ENCODE measurements at places on chromosomes 7 and 10. TPM values are rescaled to one million over a fixed set of nuclear protein-coding genes. Genes with fewer than 3 reads are reported as not detected.

Gene COL17A1
- total RNA-seq: 149 TPM

DNA sequence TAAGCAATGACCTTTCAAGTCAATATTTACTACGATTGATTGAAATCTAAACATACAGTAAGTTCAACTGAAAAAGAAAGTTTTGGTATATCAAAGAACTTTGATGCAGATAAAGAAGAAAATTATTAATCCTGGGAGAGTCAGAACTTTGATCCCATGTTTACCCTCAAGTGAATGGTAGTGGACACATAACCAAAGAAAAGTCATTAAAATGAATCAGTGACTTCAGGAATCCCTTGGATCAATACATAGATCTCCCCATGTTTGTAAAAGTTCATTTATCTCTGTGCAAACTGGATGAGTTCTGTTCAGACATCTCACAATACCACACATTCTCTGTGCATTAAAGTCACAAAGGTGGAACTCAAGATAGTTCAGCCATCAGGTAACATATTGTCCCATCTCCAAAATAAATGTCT is 75.5 kb upstream of the RELN start:
- H3K4me3 ChIP-seq: no peak overlapping the region
- H3K36me3 ChIP-seq: no peaks in the 10 kb centered on the region
- no peaks in the 10 kb centered on the region for H3K4me1 ChIP-seq
- no peaks in the 10 kb centered on the region for H3K27me3 ChIP-seq
- H3K27ac ChIP-seq: no peak overlapping the region
- no peak for DNase-seq

GRCh38 chr7:151086802-151087244 is 548 bp downstream of the AGAP3 start:
- peak overlapping the region; percentile 89 for H3K27ac ChIP-seq
- no peak for DNase-seq
- H3K4me3 ChIP-seq: peak overlapping the region; percentile 82

DNA sequence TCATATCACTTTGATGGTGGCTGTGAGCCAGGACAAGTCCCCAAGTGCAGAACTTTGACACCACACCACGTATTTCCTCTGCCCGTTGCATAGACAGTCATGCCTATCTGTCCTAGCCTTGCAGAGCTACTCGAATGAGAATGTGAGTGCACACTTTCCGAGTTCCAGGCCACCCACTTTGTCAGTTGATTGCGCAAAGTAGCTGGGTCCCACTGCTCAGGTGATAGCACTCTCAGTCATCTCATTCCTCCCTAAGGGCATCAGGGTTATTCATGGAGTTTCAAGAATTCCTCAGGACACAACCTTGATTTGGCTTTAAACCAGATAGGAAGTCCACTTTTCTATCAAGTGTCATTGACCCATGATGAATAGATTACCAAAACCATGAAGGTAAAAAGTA is 19.3 kb downstream of the LSM5 start:
- no peak for DNase-seq
- H3K27me3 ChIP-seq: no peaks in the 10 kb centered on the region
- no peak overlapping the region for H3K4me3 ChIP-seq

- no peaks in the 10 kb centered on the region for H3K36me3 ChIP-seq
- peaks cover 17% of the 10 kb centered on the region for H3K4me1 ChIP-seq
- DNase-seq: no peak
- no peak overlapping the region for H3K4me3 ChIP-seq
- H3K27me3 ChIP-seq: no peaks in the 10 kb centered on the region
Observed at GRCh38 chr10:76398043-76398710, 966.8 kb downstream of the LRMDA start.

Gene ITIH5
- total RNA-seq: 20.4 TPM

DNA sequence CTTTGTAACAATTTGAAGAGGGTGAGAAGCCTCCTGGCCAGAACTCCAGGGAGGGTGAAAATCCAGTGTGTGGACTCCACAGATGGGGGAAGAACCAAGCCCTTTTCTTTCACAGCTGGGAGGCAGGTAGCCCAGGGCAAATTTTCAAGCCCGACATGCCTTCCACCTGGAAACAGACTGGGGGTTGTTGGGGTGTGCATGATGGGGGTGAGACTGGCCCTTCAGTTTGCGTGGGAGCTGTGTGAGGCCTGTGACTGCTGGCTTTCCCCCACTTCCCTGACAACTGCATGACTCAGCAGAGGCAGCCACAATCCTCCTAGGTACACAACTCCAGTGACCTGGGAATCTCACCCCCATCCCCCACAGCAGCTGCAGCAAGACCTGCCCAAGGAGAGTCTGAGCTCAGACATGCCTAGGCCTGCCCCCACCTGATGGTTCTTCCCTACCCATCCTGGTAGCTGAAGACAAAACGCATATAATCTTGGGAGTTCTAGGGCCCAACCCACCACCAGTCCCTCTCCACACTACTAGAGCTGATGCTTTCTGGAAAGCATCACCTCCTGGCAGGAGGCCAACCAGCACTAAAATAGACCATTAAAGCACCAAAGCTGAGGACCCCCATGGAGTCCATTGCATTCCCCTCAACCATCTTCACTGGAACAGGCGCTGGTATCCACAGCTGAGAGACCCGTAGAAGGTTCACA is 445.4 kb downstream of the TFEC start:
- H3K4me3 ChIP-seq: no peak overlapping the region
- no peak overlapping the region for H3K27ac ChIP-seq
- DNase-seq: no peak
- no peaks in the 10 kb centered on the region for H3K4me1 ChIP-seq

DNA sequence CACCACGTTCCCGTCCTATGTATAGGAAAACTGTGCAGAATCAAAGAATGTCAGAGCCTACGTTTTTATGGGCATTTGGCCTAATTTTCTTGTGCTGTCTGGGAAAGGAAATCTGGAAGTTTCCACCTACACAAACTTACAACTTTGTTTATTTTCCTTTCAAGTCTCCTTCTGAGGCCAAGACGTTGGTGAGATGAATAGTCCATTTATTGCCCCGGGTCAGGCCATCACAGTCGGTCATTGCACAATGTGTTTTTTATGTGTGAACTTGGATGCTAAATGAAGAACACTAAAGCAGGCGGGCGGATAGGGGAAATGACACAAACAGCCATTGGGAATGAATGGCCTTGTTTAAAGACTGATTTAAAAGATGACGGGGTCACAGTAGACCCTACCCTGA is 38.6 kb downstream of the TRIL start:
- H3K27me3 ChIP-seq: no peaks in the 10 kb centered on the region
- H3K4me1 ChIP-seq: no peaks in the 10 kb centered on the region
- no peak overlapping the region for H3K27ac ChIP-seq
- no peak for DNase-seq
- H3K36me3 ChIP-seq: no peaks in the 10 kb centered on the region
- H3K4me3 ChIP-seq: no peak overlapping the region

- no peaks in the 10 kb centered on the region for H3K4me1 ChIP-seq
- H3K4me3 ChIP-seq: no peak overlapping the region
- DNase-seq: no peak
- no peaks in the 10 kb centered on the region for H3K27me3 ChIP-seq
Observed at GRCh38 chr7:41067576-41067975, 635.3 kb downstream of the INHBA start.

Gene TMEM26
- total RNA-seq: 0.25 TPM

DNA sequence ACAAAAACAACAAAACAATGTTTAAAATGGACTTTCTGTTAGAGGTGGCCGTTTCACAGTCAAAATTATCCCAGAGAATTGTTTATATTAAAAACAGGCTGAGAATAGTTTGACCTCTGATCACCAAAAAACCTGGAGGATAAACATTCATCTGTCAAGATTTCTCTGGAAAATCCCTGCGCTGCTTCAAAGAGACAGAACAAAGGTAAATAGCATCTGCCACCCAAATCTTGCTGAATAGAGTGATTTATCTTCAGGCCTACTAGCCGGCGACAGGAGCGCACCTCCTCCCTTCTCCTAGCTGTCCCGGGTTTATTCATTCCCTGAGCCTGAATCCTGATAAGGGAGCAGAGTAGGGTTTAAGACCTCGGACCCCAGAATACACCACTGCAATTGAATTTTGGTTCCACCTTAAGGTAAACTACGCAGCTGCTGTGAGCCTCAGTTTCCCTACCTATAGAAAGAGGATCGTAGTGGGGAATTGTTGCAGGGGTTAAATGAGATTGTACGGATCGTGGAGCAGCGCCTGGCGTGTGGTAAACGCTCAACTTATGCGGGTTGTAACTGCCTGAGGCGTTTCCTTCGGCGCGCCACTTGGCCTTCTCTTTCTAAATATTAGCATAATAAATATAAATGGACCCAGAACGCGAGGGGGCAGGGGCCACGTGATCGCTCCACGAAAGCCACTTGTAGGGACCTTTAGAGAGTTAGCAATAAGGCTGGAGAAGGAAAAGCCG is 498 bp upstream of the ST7 start:
- H3K4me3 ChIP-seq: peak overlapping the region; percentile 82
- H3K27me3 ChIP-seq: no peaks in the 10 kb centered on the region
- H3K36me3 ChIP-seq: no peaks in the 10 kb centered on the region

DNA sequence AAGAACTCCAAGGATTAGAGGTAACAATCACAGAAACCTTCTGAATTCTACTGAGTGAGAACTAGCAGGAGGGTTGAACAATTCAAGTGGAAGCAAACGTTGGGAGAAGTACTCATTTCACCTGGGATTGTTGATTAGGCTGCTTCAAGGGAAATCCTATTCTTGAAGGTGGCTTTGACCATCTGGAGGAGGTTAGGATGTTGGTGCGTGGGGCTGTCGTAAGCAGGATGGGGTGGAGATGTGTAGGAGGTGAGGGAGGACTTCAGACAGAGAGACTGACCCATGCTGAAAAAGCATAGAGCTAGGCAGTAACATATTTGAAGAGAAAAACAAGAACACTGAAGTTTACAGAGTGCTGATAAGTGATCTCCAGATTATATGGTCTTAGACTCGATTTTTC is 147.9 kb downstream of the FRMD4A start:
- H3K4me3 ChIP-seq: no peak overlapping the region
- no peak for DNase-seq

Gene SFTPA2
- total RNA-seq: 0.74 TPM

DNA sequence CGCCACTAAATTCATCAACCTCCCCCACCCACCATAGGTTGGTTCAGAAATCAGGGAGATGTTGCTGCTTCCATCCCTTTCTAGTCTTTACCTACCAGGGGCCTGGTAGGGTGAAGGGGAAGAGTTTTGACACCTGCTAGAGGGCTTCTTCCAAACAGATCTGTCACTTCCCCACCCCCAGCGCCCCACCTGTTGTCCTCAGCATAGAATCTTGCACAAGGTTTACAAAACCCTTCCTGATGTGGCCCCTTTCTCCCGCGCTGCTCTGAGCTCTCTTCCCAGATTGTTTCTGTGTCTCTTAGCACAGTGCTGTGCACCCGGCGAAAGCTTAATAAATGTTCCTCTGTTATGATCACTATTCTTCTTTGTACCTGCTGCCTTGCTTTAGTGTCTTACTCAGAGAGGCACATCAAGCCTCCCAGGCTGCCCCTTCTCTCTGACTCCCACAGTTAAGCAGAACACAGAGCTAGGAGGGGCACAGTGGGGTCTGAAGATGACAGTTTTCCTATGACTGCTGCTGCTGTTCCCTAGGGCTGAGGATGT is 11.2 kb upstream of the C10orf95 start:
- no peak overlapping the region for H3K27ac ChIP-seq
- peaks cover 7% of the 10 kb centered on the region for H3K4me1 ChIP-seq
- no peaks in the 10 kb centered on the region for H3K27me3 ChIP-seq
- H3K4me3 ChIP-seq: no peak overlapping the region
- no peaks in the 10 kb centered on the region for H3K36me3 ChIP-seq
